ENCODE measurements at places on chromosomes 2 and 18. TPM values are rescaled to one million over a fixed set of nuclear protein-coding genes. Genes with fewer than 3 reads are reported as not detected.

The ADRA2B gene
- total RNA-seq = 0.05 TPM

The SKOR2 gene
- not detected for total RNA-seq

The CHRND gene
- total RNA-seq = not detected

The AP1S3 gene
- total RNA-seq = 25.2 TPM

The UPP2 gene
- not detected for total RNA-seq

The UGT1A7 gene
- 4.4 TPM for total RNA-seq

The TSN gene
- total RNA-seq = 64.0 TPM

Measured in A549 treated with CpdA at 1 μM for 4 hours (cell line).